Activated T-cell treated with anti-CD3 and anti-CD28 coated beads, Interleukin-2, amount 50 U/mL, for 4 hours (primary cell): ENCODE measurements at places on chromosomes 6 and 20.

DNA sequence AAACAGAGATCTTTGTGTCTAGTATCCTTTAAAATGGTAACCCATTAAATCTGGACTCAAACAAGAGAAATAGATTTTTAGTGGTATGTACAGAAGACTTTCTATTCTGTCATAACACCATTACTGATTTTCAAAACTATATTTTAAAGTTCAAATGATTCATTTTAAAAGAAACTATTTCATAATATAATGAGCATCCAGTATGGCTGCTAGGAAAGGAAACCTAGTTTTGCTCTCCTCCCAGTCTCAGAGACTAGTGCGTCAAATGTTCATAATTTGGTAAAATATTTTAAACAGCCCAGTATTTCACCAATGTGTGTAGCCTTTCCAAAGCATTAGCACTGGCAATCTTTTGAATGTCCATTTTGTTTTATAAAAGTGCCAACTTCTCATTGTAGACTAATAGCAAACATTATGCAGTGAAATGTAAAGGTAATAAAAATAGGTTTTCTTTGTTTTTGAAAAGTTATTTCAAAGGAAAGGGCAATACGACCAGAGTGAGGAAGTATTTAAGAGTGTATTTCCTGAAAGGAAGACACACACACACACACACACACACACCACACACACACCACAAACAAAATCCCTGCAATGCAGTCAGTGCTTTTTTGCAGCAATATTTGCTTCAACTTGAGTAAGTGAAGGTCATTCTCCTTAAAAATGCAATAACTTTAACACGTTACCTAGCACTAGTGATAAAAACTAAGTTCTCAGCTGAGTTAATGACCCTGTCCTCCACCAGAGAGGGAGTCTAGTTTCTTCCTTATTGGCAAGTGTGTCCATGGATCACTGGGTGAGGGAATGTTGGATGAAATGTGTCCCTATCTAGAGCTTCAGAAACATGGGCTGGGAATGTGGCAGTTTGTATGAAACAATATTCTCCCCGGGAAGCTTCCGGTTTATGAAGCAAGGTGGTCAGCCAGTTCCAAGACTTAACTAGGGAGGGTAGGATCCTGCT, 4.6 kb downstream of the PPP1R3G start:
- no peak for DNase-seq

DNA sequence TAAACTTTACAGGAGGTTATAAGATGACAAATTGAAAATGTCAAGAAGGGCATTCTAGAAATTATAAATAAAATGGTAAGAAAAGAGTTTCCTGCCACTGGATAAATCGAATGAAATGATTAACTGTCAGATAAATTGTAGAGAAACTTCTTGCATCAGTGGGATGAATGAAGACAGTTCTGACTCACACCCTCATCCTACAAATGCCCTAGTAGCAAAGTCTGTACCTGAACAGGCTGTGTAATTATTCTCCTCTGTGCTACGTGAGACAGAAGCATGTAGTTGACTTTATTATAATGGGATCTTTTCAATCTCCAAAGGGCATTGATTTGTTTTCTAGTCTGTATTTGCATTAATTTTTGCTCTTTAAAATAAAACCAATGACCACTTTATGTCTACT, 47.3 kb downstream of the IYD start:
- DNase-seq, result no peak

GRCh38 chr6:145891565-145891964, 72.6 kb downstream of the SHPRH start:
- no peak for DNase-seq

DNA sequence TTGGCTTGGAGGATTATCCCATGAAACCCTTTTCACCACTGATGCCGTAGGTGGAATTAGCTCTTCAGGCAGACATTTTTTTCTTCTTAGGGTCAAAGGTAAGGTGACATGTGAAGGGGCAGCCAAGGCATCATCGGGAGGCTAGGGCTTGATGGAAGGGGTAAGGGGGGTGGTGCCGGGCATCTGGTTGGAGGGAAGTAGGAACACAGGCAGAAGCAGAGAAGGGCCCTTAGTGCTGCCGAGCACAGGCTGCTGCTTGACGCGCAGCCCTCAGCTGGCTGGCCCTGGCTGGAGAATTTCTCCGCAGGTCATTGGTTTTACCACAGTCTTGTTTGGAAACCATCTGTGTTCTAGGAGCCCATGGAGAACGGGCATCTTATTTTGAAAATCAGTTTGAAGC, 54.7 kb downstream of the TRAF3IP2 start:
- DNase-seq, result no peak

GRCh38 chr6:145212813-145213212, 522.5 kb downstream of the EPM2A start:
- no peak for DNase-seq

GRCh38 chr6:39499053-39499452, 176.6 kb upstream of the KCNK16 start:
- DNase-seq, result no peak

GRCh38 chr6:154266560-154267099, 90.0 kb downstream of the IPCEF1 start:
- no peak for DNase-seq

- DNase-seq, result no peak
Measured at GRCh38 chr6:22536122-22536521, 33.2 kb upstream of the HDGFL1 start.

- no peak for DNase-seq
Measured at GRCh38 chr20:38109591-38110524, 55.2 kb downstream of the TGM2 start.

- no peak for DNase-seq
Measured at GRCh38 chr6:96853083-96853482, 15.8 kb upstream of the GPR63 start.

- no peak for DNase-seq
Measured at GRCh38 chr20:2610941-2611720, 41.3 kb upstream of the NOP56 start.

- DNase-seq, result no peak
Measured at GRCh38 chr6:71364889-71365542, 76.4 kb downstream of the OGFRL1 start.

DNA sequence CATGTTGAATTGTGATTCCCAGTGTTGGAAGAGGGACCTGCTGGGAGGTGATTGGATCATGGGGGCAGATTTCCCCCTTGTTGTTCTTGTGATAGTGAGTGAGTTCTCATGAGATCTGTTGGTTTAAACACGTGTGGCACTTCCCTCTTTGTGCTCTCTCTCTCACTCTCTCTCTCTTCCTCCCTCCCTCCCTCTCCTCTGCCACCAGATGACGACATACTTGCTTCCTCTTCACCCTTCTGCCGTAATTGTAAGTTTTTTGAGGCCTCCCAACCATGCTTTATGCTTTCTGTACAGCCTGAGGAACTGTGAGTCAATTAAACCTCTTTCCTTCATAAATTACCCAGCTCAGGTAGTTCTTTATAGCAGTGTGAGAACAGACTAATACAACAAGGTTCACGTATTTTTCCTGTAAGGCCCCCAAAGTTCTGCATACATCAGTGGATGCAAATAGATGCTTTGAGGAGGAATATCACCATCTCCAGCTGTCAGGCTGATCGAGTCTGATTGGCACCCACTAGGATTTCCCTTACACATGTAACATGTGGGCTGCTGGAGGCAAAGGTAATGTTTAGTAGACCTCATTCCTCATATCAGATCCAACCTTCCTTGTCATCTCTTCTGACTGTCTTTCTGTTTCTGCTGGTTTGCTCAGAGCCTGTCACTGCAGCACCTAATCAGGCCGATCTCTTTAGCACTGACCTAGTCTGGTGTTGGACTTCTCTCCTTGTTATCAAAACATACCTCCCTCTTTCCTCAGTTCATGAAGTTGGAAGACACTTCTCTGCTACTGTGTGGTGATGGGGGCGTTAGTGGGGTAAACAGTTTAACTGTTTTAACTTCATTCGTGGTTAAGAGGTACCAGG, 54.3 kb upstream of the BACH2 start:
- peak; percentile 48 for DNase-seq

- no peak for DNase-seq
Measured at GRCh38 chr6:53340536-53340935, 8.2 kb downstream of the ELOVL5 start.

DNA sequence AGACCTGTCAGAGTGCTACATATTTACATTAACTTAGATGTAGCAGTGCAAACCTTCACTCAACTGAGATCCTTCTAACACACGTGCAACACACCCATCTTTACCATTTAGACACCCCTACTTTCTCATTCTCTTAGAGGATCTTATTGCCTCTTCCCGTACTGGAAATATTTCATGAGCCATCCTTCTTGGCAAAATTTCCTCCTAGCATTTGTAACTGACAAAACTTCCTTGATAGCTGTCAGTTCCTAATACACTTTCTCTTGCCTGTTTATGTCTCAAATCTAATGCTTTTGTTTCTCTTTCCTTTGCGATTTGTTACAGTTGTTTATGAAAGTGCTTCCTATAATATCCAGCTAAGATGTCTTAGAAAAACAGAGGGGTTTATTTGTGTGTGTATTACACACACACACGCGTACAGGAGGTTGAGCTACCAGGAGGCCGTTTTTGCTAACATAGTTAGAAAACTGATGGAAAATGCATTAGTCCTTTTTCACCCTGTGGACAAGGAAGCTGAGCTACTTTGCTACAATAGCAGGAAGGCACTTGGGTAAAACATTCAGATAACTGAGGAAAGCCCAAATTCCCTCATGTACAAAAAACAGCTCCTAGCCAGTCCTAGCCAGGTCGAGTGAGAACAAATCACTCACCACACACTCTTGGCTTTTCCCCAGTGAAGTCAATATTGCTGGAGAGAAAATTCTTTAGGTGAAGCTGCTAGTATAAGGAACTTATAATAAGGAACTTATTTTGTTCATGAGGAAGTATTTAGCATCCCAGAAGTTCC, 153.6 kb downstream of the NFATC2 start:
- DNase-seq, result no peak
